ENCODE measurements at places on chromosomes 5 and 9.

- no peak for DNase-seq
Observed at GRCh38 chr5:56851258-56851941, 36.1 kb downstream of the MAP3K1 start.

DNA sequence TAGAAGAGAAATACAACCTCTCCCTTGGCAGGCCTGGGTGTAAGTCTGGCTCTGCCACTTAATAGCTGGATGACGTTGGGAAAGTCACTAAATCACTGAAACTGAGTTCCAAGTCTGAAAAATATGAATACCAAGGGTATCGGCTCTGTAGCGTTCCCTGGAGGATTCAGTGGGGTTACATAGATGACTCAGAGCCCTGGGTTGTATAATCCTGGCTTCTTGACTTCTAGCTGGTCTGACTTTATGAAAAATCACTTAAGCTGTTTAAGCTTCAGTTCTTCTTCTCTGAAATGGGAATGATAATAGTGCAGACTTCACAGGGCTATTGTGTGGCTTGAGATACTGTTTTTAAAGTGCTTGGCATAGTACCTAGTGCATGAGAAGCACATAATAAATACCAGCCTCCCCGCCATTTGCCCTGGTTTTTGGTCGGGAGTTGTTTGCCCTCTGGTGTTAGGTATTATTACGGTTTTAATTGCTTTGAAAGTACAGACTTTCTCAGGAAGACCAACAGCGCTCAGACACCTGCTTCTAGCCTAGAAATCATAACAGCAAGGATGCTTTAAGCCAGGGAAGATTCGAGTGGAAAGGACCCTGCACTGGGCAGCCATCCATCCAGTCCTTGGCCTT is 43.0 kb downstream of the CYFIP2 start:
- no peak for DNase-seq

DNA sequence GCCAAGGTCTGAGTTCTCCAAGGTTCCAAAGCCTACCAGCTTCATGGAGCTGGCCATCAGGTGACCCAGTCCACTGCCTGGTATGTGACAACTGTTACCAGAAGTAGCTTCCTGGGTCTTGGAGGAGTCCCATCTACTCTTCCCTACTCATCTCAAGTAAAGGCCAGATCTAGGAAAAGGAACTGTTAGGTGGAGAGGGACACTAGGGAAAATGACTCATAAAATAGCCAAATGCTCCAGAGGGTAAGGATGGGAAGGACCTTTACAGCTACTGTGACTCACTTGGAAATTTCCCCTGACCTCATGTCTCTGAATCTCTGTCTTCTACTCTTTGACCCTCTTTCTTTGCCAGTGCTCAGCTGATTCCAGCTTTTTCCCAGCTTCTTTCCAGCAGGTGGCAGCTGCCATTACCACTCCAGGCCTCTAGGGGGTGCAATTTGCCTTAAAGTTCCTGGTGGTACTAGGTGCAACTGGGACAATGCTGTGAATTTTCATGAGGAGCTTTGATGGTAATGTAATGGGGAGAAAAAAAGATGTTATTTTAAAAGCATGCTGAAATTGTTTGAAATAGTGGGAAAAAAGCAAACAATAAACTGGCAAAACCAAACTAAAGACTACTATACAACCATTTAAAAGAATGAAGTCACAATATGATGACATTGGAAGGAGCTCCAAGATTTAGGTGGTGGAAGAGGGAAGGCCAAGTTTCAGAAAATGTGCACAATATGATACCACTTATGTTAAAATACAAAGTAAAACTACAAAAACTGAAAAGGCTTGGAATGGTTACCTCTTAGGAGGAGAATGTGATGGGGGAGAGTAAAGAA is 27.1 kb upstream of the MYORG start:
- DNase-seq = peak; percentile 65

DNA sequence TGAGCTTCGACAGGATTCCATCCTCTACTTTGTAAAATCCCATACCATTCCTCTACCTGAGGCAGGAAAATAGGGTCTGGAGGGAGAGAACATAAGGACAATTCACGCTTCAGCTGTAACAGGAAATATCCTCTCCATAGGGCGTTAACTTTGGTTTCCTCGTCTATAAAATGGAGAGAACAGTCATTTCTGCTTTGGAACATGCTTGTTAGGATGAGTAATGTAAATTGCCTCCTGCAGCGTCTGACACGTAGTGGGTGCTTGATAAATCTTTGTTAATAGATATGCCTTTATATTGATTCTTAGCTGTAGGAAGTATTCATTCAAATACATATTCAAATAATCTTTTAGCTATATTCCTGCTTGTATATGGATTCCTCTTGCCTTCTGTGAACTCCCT is 711 bp upstream of the SUB1 start:
- peak; percentile 62 for DNase-seq

- no peak for DNase-seq
Observed at GRCh38 chr9:137189297-137190295, 1.1 kb downstream of the SSNA1 start.

- DNase-seq = no peak
Observed at GRCh38 chr5:145752534-145752933, 82.6 kb downstream of the PRELID2 start.

GRCh38 chr5:102529031-102529430 is 30.2 kb upstream of the SLCO6A1 start:
- no peak for DNase-seq

- DNase-seq = no peak
Observed at GRCh38 chr5:36417668-36418067, 116.0 kb upstream of the RANBP3L start.

DNA sequence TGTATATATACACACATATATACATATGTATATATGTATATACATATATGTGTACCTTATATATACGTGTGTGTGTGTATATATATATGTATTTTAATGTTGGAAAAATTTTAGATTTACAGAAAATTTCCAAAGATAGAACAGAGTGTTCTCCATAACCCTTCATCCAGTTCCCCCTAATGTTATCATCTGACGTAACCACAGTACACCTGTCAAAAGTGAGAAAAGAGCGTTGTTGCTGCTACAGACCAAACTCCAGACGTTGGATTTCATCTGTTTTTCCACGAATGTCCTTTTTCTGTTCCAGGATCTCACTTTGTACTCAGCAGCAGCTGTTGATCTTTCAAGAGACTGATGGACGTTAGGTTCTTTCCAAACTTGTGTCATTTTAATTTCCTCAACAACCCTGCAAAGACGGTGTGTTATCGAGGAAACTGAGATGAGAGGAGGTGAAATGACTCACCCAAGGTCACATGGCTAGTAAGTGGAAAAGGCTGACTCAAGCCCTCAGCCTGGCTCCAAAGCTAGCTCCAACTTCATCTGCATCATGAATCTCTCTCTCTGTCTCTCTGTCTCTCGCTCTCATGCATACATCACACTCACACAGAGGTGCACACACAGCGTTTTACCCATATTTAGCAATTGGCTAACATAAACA is 17.0 kb upstream of the NTNG2 start:
- DNase-seq = no peak

- no peak for DNase-seq
Observed at GRCh38 chr5:171806976-171807747, 21.5 kb downstream of the SMIM23 start.

- DNase-seq = no peak
Observed at GRCh38 chr9:127183814-127184582, 61.6 kb upstream of the ANGPTL2 start.

- DNase-seq = no peak
Observed at GRCh38 chr5:167389537-167389936, 901.9 kb upstream of the WWC1 start.

DNA sequence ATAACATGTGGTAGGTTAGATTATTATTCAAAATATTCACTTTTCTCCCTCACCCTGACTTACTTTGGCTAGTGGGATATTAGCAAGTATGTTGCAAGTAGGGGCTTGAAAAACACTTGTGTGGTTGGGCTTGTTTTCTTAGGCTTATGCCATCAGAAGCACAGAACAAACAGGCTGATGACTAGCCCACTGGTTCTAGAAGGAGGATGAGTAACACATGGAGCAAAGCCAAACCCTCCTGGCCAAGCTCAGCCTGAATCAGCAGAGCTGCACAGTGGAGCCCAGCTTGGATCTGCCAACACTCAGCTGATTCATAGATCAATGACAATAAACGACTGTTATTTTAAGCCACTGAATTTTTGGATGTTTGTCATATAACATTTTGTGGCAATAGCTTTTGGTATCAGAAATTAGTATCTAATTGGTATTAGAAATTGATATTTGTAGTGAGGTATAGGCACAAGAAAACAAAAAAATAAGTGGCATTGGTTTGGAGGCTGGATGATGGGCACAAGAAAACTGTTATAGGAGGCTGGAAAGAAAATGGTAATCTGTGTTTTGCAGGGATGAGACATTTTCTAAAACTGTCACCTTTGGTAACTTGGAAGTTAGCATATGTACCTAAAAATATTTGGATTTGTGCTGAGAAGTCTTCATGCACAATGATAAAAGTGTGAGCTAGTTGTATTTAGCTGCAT is 46.1 kb upstream of the ZBED3 start:
- DNase-seq = peak; percentile 23

DNA sequence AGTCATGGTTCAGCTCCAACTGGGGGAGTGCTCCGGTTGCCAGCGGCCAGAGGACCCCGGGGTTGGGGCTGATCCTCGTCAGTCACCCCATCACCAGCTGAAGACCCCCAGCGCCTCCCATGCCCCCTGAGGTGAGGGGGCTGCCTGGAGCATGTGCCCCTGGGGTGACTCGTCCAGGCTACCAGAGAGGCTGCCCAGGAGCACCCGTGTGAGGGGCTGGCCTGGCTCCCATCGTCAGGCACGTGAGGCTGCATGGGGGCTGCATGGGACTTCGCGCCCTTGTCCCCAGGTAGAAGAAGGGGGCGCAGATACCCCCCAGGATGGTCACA is 46.4 kb upstream of the EGFL7 start:
- no peak for DNase-seq

- DNase-seq = no peak
Observed at GRCh38 chr9:90307891-90308290, 334.7 kb downstream of the DIRAS2 start.

GRCh38 chr9:103485138-103485537 is 490.0 kb downstream of the CYLC2 start:
- DNase-seq = no peak

DNA sequence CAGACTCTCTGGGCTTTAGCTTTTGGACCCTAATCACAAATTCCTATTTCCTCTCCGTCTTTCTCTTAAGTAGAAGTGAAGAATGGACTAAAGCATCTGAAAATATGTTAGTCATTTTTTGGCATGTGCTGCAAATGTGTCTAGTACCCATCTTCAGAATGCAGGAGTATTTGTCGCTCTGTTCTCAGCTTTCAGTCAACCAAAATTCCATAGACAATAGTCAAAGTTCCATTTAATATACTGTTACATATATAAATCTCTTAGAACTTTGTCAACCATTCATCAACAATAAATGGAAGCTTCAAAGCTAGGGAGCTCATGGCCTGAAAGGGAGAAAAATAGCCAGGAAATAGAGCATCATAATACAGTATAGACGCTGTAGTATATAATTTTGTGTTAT is 509.4 kb downstream of the BNC2 start:
- no peak for DNase-seq

All from NCI-H1694 treated with DMSO at 0.1 percent for 48 hours (cell line).